ENCODE measurements at places on chromosomes 2 and 18.

DNA sequence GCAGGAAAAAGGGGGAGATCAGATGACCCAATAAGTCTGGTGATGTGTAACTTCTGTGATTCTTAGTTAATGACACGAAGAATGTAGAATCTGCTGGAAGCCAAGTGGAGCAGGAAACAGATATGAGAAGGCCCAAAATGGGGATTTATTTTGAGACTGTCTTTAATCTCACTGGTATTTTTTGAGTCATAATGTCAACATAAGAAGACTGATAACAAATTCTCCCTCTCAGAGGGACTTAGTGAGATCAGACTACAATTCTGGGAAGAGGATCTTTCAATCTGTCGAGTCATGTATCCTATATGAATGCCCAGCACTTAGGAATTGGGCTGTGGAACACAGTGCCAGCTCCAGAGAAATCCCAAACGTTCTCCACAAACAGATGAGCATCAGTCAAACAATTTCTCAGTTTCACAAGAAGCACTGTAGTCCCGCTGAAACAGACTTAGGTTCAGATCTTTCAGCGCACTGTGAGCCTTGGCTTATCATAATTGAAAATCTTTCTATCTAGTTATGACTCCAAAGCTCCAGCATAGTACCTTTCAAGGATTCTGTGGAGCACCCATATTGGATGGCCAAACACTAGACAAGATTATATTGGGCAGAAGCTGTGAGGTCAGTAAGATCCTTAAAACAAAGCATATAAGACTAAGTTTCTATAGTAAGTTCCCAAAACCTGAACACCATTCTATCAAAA lies 738.2 kb downstream of the LRP1B start:
- peak; percentile 0 for DNase-seq

GRCh38 chr2:232888839-232889529 lies 18.9 kb downstream of the SNORC start:
- DNase-seq: no peak

DNA sequence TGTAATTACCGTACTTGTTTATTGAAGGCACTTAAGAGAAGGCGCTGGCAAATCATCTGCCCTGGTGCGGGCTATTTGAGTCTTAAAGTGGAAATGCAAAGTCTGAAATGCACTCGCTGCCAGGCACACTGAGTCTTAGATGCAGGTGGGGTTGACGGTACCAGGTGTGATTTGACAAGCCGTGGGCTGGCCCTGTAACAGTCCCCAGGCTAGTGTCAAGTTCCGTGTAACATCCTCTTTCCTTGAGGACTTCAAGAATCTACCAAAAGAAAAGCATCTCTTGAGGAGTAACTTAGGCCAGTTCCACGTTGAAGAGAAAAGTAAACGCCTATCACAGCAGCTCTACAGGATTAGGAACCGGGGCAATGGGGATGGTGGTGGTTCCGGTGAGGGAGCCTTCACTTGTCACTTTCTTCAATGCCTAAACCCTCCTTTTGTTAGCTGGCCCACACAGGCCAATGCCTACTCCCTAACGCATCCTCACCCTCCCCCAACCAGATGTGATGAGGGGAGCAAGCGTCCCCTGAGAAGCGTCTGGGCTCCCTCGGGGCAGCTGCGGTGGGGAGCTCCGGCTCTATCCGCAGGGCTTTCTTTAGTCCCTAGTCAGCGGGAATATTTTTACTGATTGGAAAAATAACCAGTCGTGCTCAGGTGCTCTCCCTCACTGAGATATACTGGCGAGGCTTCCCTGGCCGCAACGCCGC lies 1.5 kb upstream of the UGP2 start:
- DNase-seq: no peak

GRCh38 chr2:238379096-238379810 lies 47.5 kb upstream of the ASB1 start:
- peak; percentile 45 for DNase-seq

- no peak for DNase-seq
These were observed 46.7 kb downstream of the MARCO start for GRCh38 chr2:118988706-118989105.

- DNase-seq: no peak
These were observed 1705.5 kb upstream of the PIK3C3 start for GRCh38 chr18:40249390-40250080.

DNA sequence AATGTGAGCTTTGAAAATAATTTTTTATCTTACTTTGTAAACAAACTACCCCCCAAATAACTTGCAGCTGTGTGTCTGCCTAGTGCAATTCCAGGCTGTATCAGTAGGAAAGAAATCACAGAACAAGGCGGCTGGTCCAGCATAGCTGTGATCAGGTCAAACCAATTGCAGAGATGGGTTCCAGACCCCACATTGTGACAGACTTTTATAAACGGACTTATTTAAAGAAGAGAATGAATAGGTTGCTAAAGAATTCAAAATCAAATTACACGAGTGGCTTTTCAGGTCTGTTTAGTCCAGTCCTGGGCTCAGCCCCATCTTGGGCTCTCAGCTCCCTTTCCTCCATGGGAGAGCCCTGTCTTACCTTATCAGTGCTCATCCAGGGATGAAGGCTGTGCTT lies 11.1 kb downstream of the BMP10 start:
- no peak for DNase-seq

DNA sequence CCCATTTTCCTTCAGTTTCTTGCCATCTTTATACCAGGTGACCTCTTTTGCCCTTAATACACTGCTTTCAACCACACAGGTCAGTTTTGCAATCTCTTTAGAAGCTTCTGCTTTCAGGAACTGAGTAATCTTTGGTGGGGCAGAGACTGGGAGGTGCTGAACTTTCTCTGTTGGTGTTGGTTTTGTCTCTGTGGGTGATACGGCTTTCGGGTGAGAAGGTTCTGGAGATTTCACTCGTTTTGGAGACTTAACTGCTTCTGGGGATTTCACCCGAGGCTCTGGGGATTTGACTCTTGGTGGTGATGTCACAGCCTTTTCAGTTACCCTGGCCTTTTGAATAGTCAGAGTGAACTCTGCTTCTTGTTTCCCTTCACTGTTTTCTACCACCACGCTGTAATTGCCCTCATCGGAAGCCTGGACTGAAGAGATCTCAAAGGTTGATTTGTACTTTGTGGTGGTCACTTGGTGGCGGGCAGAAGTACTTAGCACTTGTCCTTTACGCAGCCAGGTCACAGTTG lies 50.4 kb downstream of the PLEKHA3 start:
- no peak for DNase-seq

GRCh38 chr2:44275927-44276303 lies 635 bp downstream of the SLC3A1 start:
- no peak for DNase-seq

GRCh38 chr2:53182601-53183000 lies 585.0 kb upstream of the CHAC2 start:
- no peak for DNase-seq

DNA sequence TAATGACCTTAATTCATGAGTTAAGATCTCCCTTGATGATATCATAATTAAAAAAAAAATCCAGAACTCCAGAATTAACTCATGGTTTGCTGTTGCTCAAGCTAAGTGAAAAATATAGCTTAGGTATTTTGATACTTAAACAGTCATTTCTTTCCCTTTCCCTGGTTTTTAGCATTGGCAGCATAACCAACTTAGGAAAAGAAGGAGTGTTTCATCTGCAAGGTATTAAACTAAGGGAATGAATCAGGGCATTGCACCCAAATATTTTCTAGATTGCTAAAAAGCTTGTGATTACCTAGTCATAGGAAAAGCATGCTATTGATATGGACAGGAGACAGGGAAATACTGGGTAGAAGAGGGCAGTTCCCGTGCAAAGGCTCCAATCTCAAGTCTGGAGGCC lies 207.2 kb downstream of the LRP1B start:
- no peak for DNase-seq

DNA sequence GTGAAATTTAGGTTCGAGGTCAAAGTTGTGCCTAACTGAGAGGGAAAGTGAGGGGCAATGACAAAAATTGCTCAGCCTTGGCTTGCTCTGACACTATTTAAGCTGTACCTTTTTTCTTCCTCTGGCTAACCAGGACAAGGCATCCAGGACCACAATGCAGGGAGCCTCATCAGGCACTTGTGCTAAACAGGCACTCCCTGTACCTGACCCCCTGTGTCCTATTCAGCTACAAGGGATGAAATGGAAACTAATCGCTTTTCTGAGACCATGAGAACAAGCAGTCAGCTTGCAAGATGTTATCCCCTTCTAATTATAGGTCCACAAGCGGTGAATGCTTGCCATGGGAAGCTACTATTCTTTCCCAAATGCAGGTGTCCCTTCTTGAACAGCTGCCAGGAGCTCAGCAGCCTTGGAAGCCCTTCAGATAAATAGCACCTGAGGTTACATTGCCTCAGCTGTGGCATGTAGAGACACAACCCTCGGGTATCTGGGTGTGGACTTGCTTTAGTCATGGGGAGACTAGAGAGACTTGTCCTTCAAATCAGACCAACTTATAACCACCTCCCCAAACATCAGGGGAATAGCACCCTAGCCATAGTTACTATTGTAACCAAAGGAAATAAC lies 19.1 kb upstream of the ITGA6 start:
- DNase-seq: no peak

- DNase-seq: no peak
These were observed 91.7 kb downstream of the INHBB start for GRCh38 chr2:120437604-120438000.

- no peak for DNase-seq
These were observed 61.7 kb upstream of the LCLAT1 start for GRCh38 chr2:30385327-30385726.

- DNase-seq: no peak
These were observed 151.8 kb upstream of the MMADHC start for GRCh38 chr2:149739171-149739882.

GRCh38 chr18:61503688-61504087 lies 170.5 kb downstream of the CDH20 start:
- no peak for DNase-seq

DNA sequence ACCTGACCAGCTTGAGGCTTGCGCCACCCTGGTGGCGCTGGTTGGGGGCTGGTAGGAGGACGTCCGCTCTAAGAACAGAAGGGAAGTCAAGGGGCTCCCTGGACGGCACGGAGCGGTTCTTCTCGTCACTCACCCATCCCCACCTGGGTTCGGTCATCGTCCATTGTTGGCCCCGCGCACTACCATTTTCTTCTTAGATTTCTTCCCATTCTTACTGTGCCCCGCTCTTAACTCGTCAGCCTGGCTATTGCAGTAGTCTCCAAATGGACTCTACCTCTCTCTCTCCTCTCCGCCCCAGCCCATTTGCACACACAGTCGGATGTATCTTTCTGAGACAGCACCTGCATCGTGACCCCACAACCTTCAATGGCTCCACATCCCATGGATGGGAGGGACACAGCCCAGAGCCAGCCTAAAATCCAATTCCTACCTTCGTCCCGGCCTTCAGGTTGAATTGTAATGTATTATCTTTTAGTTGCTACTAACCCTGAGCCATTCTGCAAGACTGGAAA lies 814 bp upstream of the RAB1A start:
- no peak for DNase-seq

DNA sequence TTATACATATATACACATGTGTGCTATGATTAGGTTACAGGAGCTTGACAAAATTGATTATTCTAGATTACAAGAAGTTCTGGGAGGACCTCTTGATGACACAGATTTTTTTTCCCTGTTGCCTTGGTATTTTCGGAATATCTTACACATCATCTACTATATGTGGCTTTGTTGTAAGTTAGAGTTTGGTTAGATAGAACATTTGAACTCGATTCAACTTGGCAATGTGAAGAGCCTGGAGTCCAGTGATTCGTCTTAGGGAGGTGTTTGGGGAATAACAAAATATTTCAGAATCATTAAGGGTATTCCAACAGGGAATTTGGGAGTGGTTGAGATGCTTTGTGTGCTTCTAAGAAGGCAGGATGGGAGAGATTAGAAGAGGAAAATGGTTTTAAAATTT lies 39.3 kb upstream of the EFEMP1 start:
- DNase-seq: no peak

DNA sequence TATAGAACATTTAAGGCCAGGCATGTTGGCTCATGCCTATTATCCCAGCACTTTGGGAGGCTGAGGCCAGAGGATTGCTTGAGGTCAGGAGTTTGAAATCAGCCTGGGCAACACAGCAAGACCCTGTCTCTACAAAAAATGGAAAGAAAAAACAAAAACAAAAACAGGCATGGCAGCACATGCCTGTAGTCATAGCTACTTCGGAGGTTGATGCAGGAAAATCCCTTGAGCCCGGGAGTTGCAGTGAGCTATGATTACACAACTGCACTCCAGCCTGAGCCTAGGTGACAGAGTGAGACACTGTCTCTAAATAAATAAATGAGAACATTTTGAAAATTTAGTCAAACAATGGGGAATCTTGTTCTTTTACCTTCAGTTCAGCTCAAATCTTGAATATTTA lies 12.1 kb upstream of the YES1 start:
- no peak for DNase-seq

- DNase-seq: no peak
These were observed 247.1 kb downstream of the NEDD4L start for GRCh38 chr18:58291131-58291530.

DNA sequence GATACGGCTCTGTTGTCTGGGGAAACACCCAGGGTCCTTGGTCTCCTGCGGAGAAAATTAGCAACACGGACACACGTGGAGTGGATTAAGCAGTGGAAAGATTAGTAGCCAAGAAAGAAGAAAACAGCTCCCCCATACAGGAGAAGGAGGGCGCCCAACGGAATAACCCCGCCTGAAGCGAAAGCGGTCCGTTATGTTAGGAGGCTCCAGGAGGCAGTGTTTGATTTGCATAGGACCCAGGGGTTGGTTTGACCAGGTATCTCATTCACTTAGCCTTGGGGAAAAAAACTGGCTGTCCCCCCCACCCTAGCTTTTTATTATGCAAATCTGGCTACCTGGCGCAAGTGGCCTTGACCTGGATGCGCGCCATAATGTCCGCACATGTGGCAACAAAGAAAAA lies 170.1 kb upstream of the KYNU start:
- DNase-seq: no peak

- DNase-seq: no peak
These were observed 1.7 kb upstream of the ESCO1 start for GRCh38 chr18:21602299-21602587.

- DNase-seq: no peak
These were observed 166.1 kb upstream of the OTX1 start for GRCh38 chr2:62884514-62884913.

- DNase-seq: no peak
These were observed 866 bp upstream of the SF3B6 start for GRCh38 chr2:24076849-24077534.

GRCh38 chr2:46076875-46077274 lies 220.3 kb upstream of the EPAS1 start:
- no peak for DNase-seq

DNA sequence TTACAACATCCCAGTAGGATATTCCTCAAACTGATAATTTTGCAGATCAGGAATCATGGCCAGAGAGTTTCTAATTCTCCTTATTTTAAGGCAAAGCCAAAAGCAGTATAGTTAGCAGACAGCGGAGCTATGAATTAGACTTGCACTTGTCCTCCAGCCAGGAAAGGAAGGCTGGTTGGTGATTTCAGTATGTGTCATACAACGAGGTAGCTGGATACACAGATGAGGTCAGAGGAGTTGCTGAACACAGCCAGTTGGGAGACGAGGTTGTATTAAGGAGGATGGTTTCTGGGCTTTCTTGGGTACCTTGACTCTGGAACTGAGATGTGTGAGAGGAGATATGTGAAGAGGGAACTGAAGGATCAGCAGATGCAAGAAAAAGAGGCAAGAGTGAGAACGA lies 185.2 kb downstream of the SOX11 start:
- no peak for DNase-seq

- DNase-seq: no peak
These were observed 1277.8 kb upstream of the ZEB2 start for GRCh38 chr2:145797692-145798091.

GRCh38 chr18:42533009-42533575 lies 578.1 kb downstream of the PIK3C3 start:
- no peak for DNase-seq

GRCh38 chr18:47901624-47902362 lies 28.7 kb downstream of the SMAD2 start:
- no peak for DNase-seq
